ENCODE measurements at places on chromosomes 6 and 20.

DNA sequence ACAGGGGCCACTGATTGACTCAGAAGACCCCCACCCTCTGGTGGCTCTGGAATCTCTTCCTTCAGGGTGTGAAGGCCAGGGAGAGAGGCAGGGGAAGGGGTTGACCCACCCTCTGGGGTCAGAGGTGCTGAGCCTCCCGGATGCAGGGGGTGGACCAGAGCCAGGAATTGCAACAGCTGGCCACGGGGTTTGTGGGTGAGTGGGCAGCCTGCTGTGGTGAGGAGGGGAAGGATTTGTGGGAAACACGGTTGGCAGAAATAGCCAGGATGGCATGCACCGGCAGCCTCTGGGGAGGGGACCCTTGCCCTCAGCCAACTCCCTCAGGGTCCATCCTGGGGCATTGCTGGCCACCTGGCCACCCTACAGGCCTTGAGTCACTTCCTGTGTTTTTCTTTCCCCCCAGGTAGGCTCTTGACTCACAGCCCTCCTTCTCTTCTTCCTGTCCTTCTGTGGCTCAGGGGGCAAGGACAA lies 92.8 kb downstream of the MRPL14 start:
- no peak for DNase-seq

DNA sequence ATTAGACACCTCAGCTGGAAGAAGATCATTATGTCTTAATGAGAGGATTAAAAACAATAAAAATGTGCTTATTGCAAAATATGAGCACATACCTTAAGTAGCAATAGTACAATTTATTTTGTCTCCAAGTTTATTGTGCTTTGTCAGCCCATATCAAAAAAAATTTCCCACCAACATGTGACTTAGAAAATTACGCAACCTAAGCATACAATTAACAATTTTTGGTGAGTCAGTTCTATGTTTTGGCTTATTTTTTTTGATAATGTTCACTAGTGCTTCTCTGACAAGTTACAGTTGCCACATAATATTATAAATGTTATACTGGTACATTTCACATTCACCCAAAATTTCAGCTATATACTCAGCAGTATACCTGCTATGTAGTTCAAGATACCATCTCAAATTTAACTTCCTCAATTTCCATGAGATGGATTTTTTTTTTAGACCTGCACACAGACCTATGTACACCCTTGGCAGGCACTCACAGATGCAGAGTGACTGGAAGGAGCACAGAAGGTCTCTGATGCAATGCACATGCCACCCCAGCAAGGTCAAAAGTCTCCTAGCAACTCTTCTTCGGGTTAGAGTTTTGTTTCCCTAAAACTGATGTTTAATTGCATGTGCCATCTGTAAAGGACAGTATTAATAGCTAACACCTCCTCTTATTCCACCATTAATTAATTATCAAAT lies 112.4 kb downstream of the PRKN start:
- no peak for DNase-seq

- no peak for DNase-seq
Measured at GRCh38 chr20:38871560-38871953, 54.7 kb upstream of the FAM83D start.

GRCh38 chr6:118826096-118826495 lies 67.9 kb upstream of the ASF1A start:
- no peak for DNase-seq

GRCh38 chr6:66538551-66539135 lies 831.6 kb upstream of the EYS start:
- DNase-seq, result no peak

- no peak for DNase-seq
Measured at GRCh38 chr6:36516559-36516958, 30.7 kb downstream of the STK38 start.

GRCh38 chr6:96911171-96911570 lies 13.4 kb upstream of the KLHL32 start:
- no peak for DNase-seq

DNA sequence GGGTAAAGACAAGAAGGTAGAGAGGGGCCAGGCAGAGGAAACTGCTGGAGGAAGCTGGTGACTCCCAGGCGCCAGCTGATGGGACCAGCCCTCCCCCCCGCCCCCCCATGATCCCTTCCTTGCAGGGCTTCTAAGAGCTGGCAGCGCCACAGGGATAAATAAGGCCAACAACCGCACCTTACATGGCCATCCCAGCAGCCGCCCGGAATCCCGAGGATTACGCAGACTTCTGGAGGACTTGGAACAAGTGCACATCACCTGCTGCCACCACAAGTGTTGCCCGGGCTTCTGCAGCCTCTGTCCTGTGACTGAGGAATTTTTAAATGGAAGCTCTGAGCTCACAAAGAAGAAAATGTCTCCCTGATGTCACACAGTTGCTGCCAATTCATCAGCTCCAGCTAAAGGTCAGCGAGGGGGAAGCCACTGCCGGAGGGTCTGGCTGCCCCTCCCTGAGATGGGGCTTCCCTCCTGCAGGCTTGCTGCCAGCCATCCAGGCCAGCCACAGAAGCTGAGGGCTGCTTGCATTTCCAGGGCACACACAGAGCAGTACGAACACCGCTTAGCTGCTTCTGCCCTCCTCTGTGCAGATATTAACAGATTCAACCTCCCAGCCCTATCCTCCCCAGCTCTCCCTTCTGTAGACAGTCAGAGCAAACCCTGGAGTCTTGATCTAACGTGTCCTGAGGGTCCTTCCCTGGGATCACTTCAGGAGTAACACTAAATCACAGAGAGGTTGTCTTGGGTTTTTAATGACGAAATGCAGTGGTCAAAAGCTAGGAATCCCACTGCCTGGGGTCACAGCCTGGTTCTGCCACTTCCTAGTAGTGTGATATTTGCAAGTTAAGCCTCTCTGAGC lies 38.6 kb upstream of the PIM1 start:
- no peak for DNase-seq

DNA sequence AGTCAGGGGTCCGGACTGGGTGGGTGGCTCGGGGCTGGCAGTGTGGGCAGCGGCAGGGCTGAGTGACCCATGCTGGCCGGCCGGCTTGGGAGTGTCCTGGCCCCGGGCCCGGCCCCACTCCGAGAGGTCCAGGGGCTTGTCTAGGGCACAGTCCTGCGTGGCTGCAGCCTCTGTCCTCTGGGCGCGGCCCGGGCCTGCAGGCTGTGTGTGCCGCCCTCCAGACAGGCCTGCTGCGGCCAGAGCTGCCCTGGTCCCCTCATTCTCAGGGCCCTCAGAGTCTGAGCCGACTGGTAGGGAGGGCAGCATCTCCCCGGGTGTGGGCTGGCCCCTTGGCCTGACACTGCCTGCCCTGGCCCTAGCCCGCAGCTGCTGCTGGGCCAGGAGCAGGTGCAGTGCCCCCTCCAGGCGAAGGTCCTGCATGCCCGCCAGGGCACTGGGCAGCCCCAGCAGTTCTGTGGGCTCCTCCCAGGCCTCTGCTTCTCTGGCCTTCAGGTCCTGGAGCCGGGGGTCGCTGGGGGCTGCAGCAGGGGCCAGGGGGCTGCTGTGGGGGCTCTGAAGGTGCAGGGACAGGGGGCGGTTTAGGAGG lies 6.9 kb upstream of the CABLES2 start:
- DNase-seq, result no peak

DNA sequence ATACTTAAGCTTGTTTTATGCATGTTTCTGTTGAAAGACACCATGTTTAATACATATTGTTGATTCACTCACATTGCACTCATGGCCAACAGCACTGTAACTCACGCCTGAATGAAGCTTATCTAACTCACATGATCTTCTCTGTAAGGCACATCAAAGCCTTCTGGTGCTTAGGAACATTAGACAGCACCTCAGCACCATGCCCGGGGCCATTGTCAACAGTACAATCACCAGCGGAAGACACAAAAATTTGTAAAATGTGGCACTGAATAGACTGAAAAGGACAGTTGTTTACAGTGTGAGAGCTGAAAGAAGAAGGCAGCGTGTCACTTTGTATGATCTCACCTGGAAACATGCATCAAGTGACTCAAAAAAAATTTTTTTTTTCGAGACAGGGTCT lies 8.9 kb upstream of the TCF15 start:
- DNase-seq, result no peak

DNA sequence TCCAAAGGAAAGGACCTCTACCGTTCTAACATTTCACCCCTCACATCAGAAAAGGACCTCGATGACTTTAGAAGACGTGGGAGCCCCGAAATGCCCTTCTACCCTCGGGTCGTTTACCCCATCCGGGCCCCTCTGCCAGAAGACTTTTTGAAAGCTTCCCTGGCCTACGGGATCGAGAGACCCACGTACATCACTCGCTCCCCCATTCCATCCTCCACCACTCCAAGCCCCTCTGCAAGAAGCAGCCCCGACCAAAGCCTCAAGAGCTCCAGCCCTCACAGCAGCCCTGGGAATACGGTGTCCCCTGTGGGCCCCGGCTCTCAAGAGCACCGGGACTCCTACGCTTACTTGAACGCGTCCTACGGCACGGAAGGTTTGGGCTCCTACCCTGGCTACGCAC lies 18.8 kb downstream of the PRDM1 start:
- DNase-seq, result no peak

GRCh38 chr6:3578981-3579380 lies 122.1 kb upstream of the SLC22A23 start:
- no peak for DNase-seq

DNA sequence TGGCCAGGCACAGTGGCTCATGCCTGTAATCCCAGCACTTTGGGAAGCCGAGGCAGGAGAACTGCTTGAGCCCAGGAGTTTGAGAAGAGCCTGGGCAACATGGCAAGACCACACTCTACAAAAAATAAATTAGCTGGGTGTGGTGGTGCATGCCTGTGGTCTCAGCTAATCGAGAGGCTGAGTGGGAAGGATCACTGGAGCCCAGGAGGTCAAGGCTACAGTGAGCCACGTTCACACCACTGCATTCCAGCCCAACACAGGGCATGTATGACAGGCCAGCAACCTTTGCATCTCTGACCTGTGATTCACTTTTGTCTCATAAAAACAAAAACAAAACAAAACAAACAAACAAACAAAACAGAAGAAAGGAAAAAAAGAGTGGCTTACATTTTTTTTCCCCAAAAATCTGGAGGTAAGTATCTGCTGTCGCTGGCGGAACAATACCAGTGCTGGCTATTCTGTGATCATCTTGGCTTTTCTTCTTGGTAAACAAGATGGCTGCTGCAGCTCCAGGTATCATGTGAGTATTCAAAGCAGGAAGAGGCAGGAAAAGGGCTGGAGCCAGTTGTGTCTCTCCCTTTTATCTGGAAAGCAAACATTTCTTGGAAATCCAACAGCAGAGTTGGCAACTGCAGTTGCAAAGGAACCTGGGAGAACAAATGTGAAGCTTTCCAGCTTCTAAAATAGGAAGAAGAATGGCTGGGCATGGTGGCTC lies 40.4 kb upstream of the ZMYND8 start:
- DNase-seq, result no peak

- no peak for DNase-seq
Measured at GRCh38 chr6:17965397-17965796, 22.0 kb downstream of the KIF13A start.

DNA sequence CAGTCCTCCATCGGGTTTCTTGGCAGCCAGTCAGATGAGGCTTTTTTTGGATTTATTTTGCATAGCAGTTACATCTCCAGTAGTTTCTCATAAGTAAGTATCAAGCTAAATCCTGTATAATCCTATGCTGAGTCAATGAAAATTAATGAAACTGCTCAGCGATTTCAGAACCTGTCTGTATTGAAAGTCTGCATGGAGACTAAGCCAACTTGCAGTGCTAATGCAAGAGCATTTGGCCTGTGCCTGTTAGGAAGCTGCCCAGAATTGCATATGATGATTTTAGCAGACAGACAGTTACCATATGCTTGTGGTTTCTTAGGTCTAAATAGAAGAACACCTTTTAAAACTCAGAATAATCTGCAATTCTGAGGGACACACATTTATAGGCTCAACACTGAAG lies 25.2 kb upstream of the LRRN4 start:
- DNase-seq, result no peak

GRCh38 chr6:160464744-160465143 lies 116.6 kb downstream of the SLC22A3 start:
- DNase-seq, result no peak

- no peak for DNase-seq
Measured at GRCh38 chr6:10393544-10394225, 21.2 kb downstream of the TFAP2A start.

DNA sequence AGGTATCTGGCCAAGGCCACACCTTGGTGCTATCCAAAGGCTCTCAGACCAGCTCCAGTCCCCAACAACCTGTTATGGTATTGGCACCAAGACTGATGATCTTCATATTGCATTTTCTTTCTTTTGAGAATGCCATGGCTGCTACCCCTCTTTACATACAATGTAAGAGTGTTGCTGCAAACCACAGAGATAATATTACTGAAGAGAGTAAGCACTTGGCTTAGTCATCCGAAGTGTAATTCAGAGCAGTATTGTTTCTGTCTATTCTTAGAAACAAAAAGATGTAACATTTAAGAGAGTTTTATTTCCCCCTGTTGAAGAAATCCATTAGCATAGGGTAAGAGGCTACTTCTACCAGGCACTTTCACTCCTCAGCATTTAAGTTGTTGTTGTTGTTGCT lies 212.5 kb downstream of the C6orf118 start:
- no peak for DNase-seq

- DNase-seq, result no peak
Measured at GRCh38 chr20:63052571-63053431, 46.0 kb upstream of the BHLHE23 start.

- no peak for DNase-seq
Measured at GRCh38 chr20:31642837-31643236, 5.1 kb downstream of the COX4I2 start.

DNA sequence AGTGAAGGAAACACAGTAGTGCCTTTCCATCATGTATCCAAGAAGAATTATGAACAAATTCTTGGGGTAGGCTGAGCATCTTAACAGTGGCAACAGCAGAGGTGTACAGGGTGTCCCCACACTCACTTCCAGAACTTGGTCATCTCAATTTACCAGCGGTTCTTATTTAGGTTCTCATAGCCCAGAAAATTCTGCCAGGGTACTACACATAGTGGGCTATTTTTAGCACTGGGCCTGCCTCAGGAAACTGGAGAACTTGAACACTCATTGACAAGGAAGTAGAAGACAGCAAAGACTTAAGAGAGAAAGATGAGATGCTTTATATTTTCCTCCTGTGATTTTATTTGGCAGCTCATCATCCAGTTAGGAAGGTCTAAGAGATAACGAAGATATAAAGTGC lies 71.8 kb upstream of the PHIP start:
- no peak for DNase-seq

- no peak for DNase-seq
Measured at GRCh38 chr20:16135630-16136029, 437.6 kb downstream of the KIF16B start.

- no peak for DNase-seq
Measured at GRCh38 chr6:145621776-145622175, 113.5 kb downstream of the EPM2A start.

- DNase-seq, result no peak
Measured at GRCh38 chr20:9215539-9215938, 146.7 kb downstream of the PLCB4 start.
